ENCODE measurements at places on chromosomes 5 and 9.
A peak's percentile ranks its signal among the peaks of the same experiment; 100 is the strongest.

DNA sequence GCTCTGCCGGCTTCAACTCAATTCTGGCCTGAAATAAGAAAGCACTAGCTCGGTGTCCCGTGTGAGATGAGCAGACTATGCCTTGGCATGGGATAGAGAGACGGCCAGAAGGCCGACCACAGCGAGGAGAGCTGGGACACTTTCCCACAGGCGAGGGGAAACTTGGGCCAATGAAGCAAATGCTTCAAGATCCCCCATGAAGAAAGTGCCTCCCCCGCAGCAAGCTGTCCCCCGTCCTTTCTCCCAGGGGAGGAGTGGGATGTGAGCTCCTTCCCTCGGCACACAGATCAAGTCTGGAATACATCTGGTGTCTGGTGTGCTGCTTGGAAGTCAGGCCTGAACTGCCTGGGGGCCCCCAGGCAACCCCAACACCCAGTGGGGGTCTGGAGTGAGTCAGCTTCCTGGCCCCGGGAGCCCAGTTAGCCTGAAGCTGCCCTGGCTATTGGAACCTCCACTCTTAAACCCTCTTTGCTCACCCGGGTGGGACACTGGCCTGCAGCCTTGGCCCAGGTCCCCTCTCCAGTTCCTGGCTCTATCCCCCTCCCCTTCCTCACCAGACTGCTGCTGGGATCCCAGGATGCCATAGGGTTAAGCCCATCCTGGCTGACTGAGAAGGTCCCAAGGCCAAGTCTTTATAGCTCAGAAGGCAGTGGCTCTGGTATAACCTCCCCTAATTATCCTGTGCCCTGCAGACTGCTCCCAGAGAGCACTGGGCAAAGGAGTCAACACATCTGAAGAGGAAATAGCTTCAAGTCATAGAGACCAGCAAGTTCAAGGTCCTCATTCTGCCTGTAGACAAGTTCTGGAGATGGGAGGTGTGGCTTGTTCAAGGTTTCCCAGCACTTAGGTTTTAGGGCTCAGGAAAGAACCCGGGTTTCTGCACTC, 205.3 kb downstream of the TTLL11 start:
- no peak for DNase-seq
- no peak overlapping the region for H3K4me3 ChIP-seq

- H3K27me3 ChIP-seq, result no peaks in the 10 kb centered on the region
- no peak overlapping the region for H3K27ac ChIP-seq
- no peak overlapping the region for H3K4me3 ChIP-seq
- no peaks in the 10 kb centered on the region for H3K36me3 ChIP-seq
- H3K4me1 ChIP-seq, result no peaks in the 10 kb centered on the region
- DNase-seq, result no peak
Observed at GRCh38 chr9:116390303-116391228, 237.0 kb downstream of the PAPPA start.

DNA sequence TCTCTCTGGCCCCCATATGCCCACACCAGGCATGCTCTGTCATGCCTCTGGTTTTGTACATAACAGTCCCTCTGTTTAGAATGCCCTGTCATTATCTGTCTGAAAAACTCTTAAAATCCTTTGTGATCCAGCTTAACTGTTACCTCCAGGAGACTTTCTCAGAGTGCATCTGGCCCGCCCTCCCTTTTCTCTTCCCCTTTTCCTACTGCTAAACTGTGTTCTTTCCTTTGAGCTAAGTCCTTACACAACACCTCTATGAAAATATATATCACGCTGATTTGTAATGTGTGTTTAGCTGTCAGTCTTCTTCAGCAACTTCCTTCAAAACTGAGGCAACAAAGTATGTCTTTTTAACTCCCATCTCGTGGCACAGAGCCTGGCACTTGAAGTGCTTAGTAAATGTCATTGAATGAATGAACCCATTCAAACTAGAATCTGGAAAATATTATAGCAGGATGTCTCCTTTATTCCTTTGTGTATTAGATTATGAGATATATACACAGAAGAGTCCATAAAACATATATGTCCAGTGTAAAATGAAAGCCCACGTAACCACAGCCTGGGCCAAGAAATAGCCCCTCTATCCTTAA, 166.2 kb upstream of the KLF9 start:
- no peak for DNase-seq
- H3K27me3 ChIP-seq, result no peaks in the 10 kb centered on the region
- H3K36me3 ChIP-seq, result no peaks in the 10 kb centered on the region
- no peaks in the 10 kb centered on the region for H3K4me1 ChIP-seq

DNA sequence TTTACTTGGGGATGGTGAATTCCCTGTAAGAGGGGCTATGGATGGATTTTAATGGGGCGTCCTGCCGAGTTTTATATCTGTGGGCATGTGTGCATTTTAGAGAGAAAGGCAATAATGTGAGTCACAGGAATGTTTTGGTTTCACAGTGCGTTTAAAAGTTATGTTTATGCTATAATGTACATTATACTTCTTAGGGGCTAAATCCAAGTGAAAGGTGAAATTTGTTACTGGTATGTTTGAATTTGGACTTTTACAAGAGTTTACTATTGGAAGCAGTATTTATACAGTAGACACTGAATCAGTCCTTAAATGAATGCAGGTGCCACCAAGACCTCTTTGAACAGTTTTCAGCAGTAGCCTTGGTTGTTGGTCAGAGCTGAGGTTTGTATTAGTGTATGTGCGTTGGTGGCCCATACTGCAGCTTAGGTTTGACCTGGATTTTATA, 5.6 kb downstream of the JMY start:
- H3K4me1 ChIP-seq, result no peaks in the 10 kb centered on the region
- H3K36me3 ChIP-seq, result no peaks in the 10 kb centered on the region
- H3K27me3 ChIP-seq, result no peaks in the 10 kb centered on the region
- DNase-seq, result no peak

- no peaks in the 10 kb centered on the region for H3K36me3 ChIP-seq
- no peak for DNase-seq
- no peak overlapping the region for H3K4me3 ChIP-seq
- H3K27me3 ChIP-seq, result no peaks in the 10 kb centered on the region
- no peak overlapping the region for H3K27ac ChIP-seq
- H3K4me1 ChIP-seq, result no peaks in the 10 kb centered on the region
Observed at GRCh38 chr9:75019022-75019421, 9.1 kb downstream of the CARNMT1 start.

- no peaks in the 10 kb centered on the region for H3K27me3 ChIP-seq
- no peak overlapping the region for H3K27ac ChIP-seq
- DNase-seq, result no peak
- H3K4me1 ChIP-seq, result no peaks in the 10 kb centered on the region
Observed at GRCh38 chr5:135718151-135718550, 116.3 kb upstream of the SLC25A48 start.

- no peak overlapping the region for H3K4me3 ChIP-seq
- H3K27ac ChIP-seq, result peak overlapping the region; percentile 69
- H3K36me3 ChIP-seq, result no peaks in the 10 kb centered on the region
- DNase-seq, result peak; percentile 81
- no peaks in the 10 kb centered on the region for H3K27me3 ChIP-seq
Observed at GRCh38 chr9:34644766-34645314, 1.6 kb upstream of the GALT start.

DNA sequence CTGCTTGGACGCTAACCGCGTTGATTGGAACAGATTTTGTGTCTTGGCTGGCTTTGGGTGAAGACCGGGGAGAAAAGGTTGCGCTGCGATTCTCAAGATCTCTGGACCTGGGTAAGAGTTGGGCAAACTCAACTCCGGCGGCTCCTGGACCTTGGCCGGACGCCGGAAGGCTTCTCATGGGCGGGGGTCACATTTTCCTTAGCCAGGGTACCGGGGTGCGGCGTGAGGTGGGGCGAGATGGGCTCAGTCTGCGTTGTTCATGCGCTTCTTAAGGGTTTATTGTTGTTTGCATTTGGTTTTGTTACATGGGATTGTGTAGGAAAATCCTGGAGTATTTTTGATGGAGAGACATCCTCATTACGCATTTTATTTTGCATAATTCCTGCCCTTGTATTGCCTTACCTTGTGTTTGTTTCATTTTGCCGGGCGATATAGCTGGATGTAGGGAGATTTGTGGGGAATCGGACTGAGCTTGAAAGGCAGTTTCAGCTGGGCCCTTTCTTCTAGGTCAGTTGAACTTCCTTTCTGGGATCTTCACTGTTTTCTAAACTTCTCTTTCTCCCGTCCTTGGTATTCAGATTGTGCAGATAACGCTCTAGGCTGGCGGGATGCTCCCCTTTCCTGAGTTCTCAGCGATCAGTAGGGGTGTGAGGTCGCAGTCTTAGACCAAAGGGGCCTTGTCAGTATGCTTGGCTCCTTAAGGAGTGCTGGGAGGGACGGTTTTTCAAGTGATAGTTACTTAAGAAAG, 524 bp downstream of the MEGF10 start:
- no peaks in the 10 kb centered on the region for H3K4me1 ChIP-seq
- H3K4me3 ChIP-seq, result no peak overlapping the region
- no peak for DNase-seq
- H3K36me3 ChIP-seq, result no peaks in the 10 kb centered on the region

DNA sequence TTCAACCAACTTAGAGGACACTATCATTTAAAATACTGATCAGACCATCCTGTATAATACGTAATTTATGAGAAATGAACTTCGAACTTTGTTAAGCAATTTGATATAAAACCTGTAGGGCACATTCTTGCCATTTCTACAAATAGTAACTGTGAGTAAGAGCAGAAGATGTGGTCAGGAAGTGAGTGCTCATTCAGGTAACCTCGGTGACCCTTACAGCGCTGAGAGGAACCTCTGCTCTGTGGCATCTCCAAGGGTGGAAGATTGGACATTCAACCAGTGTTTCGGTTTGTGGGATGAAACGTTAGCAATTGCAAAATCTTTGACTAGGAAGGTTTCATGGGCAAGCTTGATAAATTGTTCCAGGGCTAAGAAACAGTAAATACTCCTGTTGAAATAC, 194.8 kb upstream of the IRX2 start:
- H3K4me3 ChIP-seq, result no peak overlapping the region
- no peak for DNase-seq
- no peaks in the 10 kb centered on the region for H3K36me3 ChIP-seq

DNA sequence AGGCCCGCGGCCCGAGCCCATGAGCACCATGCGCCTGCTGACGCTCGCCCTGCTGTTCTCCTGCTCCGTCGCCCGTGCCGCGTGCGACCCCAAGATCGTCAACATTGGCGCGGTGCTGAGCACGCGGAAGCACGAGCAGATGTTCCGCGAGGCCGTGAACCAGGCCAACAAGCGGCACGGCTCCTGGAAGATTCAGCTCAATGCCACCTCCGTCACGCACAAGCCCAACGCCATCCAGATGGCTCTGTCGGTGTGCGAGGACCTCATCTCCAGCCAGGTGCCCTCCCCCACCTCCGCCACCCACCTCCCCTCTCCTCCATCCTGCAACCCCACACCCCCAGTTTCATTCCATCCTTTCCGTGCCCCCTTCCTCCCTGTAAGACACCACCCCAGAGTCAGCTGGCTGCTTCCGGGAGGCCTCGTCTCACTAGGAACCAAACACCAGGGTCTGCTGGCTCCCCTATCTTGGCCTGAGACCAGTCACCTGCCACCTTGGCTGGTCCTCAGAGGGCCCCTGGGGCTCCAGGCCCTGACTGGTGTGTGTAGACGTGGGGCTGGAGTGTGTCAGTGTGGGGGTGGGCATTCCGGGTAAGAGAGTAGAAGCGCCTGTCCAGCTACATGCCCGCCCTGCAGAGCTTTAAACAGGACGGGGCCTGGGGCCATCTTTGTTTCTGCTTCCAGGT, 655 bp downstream of the GRIN1 start:
- H3K4me1 ChIP-seq, result peaks cover 10% of the 10 kb centered on the region
- no peaks in the 10 kb centered on the region for H3K27me3 ChIP-seq
- no peak overlapping the region for H3K4me3 ChIP-seq
- H3K27ac ChIP-seq, result no peak overlapping the region
- H3K36me3 ChIP-seq, result no peaks in the 10 kb centered on the region
- no peak for DNase-seq

- H3K27ac ChIP-seq, result no peak overlapping the region
- H3K27me3 ChIP-seq, result no peaks in the 10 kb centered on the region
- H3K4me3 ChIP-seq, result no peak overlapping the region
- no peaks in the 10 kb centered on the region for H3K36me3 ChIP-seq
Observed at GRCh38 chr9:14748373-14748772, 25.8 kb upstream of the CER1 start.

DNA sequence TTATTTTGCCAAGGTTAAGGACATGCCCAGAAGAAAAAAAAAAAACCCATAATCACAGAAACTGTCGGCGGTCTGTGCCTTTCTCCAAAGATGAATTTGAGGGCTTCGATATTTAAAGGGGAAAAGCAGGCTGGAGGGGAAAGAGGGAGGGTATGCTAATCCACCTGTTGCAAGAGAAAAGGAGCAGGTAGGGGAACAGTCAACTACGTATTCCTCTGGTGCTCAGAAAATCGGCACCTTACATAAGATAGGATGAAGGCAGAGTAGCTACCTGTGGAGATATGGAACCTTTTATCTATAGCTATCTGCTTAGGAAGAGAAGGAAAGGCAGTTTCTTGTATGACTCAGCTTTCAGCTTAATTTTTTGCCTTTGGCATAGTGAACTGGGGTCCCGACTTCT, 77.7 kb downstream of the PTCD2 start:
- H3K27me3 ChIP-seq, result no peaks in the 10 kb centered on the region
- H3K27ac ChIP-seq, result no peak overlapping the region
- no peaks in the 10 kb centered on the region for H3K36me3 ChIP-seq
- no peak for DNase-seq
- H3K4me1 ChIP-seq, result no peaks in the 10 kb centered on the region
- H3K4me3 ChIP-seq, result no peak overlapping the region

DNA sequence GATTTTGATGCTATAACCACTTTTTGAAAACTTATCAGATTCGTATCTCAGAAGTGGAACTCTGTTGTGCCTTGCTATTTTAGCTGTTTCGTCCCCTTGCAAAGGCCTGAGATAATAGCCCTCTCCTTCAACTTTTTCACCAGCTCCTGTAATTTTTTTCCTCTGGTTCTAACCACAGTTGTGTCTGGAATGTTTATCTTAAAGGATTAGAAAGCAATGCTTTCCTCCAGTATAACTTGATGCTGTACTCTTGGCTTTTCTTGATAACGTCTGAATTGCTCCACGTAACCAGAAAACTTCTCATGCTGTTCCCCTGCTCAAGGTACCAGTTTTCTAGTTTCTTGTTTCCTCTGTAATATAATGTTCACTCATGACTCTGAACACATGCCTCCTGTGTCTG, 209.4 kb downstream of the DTWD2 start:
- H3K4me3 ChIP-seq, result no peak overlapping the region
- H3K36me3 ChIP-seq, result no peaks in the 10 kb centered on the region
- no peaks in the 10 kb centered on the region for H3K27me3 ChIP-seq
- H3K4me1 ChIP-seq, result no peaks in the 10 kb centered on the region
- no peak overlapping the region for H3K27ac ChIP-seq

DNA sequence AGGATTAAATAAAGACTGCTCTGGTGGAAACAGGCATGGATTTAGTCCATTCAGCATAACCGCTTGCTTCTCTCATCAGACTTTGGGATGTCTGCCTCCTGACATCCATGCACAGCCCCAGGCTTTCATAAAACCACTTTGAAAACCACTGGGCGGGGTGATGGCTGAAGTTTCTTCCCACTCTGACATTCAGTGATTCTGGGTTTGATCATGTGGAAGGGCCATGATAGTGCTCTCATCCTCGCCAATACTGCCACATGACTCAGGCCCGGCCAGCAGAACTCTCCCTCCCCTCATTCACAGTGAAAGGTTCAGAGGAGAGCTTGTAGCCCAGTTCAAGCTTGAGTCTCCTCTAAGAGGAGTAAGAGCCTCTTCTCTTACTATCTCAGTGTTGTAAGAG, 29.6 kb upstream of the GLRA1 start:
- no peaks in the 10 kb centered on the region for H3K36me3 ChIP-seq
- no peak for DNase-seq
- no peaks in the 10 kb centered on the region for H3K27me3 ChIP-seq
- H3K4me1 ChIP-seq, result no peaks in the 10 kb centered on the region
- no peak overlapping the region for H3K4me3 ChIP-seq
- H3K27ac ChIP-seq, result no peak overlapping the region

Data from Caco-2 (cell line).